ENCODE measurements at places on chromosomes 5 and 9.

DNA sequence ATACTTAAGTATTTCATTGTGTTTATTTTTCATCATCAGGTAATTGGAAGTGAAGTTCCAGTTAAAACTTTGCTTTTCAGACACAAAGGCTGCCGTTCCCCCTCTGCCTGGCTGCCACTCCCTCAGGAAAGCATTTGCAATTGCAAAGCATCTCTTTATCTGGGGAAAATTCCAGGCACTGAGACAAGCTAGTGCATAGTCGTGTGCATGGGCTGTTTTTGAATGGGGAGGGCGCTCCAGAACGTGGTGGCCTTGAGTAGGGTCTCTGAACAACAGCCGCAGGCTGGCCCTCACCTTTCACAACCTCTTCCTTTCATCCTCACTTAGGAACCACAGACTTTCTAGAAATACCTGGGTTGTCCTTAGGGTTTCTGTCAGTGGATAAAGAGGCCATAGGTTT is 285.1 kb upstream of the ADAMTS16 start:
- no peaks in the 10 kb centered on the region for H3K4me1 ChIP-seq
- H3K27me3 ChIP-seq = no peaks in the 10 kb centered on the region
- DNase-seq = no peak
- H3K27ac ChIP-seq = no peak overlapping the region

GRCh38 chr9:8963885-8964284 is 1164.3 kb upstream of the DMAC1 start:
- DNase-seq = no peak
- no peak overlapping the region for H3K4me3 ChIP-seq
- no peaks in the 10 kb centered on the region for H3K4me1 ChIP-seq
- H3K27ac ChIP-seq = no peak overlapping the region
- H3K27me3 ChIP-seq = no peaks in the 10 kb centered on the region

DNA sequence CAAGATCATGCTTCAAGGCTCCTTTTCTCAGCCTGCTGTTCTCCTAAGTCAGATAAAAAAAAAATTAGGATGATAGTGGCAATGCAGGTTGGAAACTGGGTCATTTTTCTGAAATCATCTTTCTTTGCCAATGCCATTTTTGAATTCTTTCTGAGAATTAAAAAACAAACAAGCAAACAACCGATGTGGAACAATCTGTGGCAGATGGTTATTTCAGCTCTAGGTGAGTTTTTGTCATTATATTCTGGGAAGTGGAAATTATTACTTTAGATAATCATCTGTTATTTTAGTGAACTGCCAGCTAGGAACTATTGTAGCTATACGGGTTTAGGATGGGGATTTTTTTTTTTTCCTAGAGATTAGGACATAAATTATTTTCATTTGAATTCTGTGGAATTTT is 129.7 kb downstream of the NTRK2 start:
- no peak overlapping the region for H3K4me3 ChIP-seq
- no peaks in the 10 kb centered on the region for H3K4me1 ChIP-seq
- H3K36me3 ChIP-seq = no peaks in the 10 kb centered on the region
- H3K27me3 ChIP-seq = no peaks in the 10 kb centered on the region

GRCh38 chr5:111227226-111227782 is 3.1 kb downstream of the CAMK4 start:
- H3K4me1 ChIP-seq = no peaks in the 10 kb centered on the region
- no peak for DNase-seq
- no peak overlapping the region for H3K4me3 ChIP-seq
- no peaks in the 10 kb centered on the region for H3K36me3 ChIP-seq
- H3K27me3 ChIP-seq = no peaks in the 10 kb centered on the region
- H3K27ac ChIP-seq = no peak overlapping the region

DNA sequence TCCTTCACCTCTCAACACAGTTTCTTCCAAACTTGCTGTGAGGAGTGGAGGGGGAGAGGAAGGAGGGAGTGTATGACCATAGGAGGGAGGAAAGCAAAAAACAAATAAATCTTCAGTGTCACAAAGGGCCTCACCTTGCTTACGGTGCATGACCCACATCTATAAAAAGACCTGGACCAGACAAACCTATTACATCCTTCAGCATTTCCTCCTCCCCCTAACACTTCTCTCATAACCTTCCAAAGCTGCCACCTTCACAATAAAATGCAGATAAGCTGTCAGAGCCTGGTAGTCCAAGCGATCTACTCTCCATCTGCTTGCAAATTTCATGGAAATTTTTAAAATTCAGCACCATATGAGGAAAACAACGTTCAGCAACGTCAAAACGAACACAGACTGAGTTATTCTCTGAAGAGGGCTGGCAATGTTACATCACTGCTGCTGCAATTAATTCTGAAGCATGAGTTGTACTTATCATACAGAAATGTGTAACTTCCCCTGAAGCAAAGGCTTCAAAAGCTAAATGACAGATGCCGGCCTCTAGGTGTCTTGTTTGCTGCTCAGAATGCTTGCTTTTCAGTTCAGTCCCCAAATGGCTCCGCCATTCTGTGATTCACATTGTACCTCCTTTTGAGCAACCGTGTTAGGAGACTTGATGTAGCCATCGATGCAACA is 62.9 kb downstream of the EFNA5 start:
- H3K27me3 ChIP-seq = no peaks in the 10 kb centered on the region
- H3K36me3 ChIP-seq = no peaks in the 10 kb centered on the region
- no peak overlapping the region for H3K27ac ChIP-seq

DNA sequence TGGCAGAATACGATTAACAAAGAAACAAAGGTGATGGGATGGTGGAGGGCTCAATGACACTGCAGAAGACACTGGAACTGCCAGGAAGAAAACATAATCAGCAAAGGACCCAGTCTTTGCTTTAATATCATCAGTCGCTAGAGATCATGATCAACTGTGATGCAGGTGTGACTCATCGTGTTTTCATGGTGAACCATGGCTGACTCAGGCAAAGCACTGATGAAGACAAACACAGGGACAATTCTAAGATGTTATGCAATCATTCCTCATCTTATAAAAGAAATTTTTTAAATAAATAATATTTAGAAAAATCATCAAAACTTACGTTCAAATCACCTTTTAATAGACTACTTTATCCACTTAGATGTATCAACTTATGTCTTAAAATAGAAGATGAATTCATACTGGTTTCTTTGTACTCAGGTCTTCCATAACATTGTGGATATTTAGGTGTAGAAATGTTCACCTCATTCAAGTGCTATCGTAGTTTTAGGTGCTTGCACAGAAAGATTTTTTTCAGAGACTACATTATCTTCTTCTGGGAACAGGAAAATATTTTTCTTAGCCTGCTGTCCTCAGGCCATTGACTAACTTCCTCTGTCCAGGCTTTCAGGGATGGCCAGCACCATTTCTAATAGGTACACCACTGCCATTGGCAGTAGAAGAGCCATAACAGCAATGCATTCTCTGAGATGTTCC is 673.4 kb upstream of the MEF2C start:
- no peaks in the 10 kb centered on the region for H3K36me3 ChIP-seq
- no peak overlapping the region for H3K27ac ChIP-seq
- H3K4me1 ChIP-seq = no peaks in the 10 kb centered on the region
- H3K27me3 ChIP-seq = no peaks in the 10 kb centered on the region
- no peak for DNase-seq

DNA sequence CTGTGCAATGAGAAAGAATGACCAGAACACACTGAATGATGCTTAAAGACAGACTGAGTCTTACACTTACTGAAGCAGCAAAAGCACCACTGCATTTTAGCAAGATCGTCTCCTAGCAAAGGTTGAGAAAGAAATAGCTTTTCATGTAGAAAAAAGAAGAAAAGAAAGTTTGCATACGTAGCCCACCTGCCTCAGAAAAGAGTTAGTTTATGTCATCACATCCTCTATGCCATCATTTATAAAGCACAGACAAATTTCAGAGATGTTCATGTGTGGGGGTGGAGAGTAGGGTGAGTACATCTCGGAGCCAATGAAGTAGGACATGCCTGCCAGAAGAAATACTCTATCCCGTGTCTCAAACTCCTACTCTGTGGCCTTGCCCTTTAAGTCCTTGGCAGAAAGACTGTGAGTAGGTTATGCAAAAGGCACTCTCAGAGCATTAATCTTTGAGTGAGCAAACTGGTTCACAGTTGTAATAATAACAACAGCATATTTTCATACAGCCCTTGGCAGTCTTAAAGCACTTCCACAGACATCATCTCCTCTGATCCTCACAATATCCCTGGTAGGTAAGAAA is 22.4 kb downstream of the NRG2 start:
- H3K36me3 ChIP-seq = no peaks in the 10 kb centered on the region
- no peak overlapping the region for H3K4me3 ChIP-seq
- H3K27me3 ChIP-seq = no peaks in the 10 kb centered on the region
- H3K4me1 ChIP-seq = peaks cover 9% of the 10 kb centered on the region

GRCh38 chr5:135565725-135566421 is 12.9 kb downstream of the CXCL14 start:
- H3K36me3 ChIP-seq = no peaks in the 10 kb centered on the region
- DNase-seq = peak; percentile 60
- H3K27me3 ChIP-seq = no peaks in the 10 kb centered on the region

DNA sequence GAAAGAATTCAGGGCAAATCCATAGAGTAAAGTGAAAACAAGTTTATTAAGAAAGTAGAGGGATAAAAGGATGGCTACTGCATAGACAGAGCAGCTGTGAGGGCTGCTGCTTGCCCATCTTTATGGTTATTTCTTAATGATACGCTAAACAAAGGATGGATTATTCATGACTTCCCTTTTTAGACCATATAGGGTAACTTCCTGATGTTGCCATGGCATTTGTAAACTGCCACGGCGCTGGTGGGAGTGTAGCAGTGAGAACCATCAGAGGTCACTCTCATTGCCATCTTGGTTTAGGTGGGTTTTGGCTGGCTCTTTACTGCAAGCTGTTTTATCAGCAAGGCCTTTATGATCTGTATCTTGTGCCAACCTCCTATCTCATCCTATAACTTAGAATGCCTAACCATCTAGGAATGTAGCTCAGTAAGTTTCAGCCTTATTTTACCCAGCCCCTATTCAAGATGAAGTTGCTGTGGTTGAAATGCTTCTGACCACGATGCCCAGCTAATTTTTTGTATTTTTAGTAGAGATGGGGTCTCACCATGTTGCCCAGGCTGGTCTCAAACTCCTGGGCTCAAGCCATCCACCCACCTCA is 42.1 kb downstream of the RFK start:
- no peaks in the 10 kb centered on the region for H3K27me3 ChIP-seq
- no peaks in the 10 kb centered on the region for H3K36me3 ChIP-seq
- no peak overlapping the region for H3K4me3 ChIP-seq
- H3K27ac ChIP-seq = no peak overlapping the region
- H3K4me1 ChIP-seq = no peaks in the 10 kb centered on the region
- no peak for DNase-seq

GRCh38 chr9:111962021-111962420 is 65.4 kb downstream of the UGCG start:
- no peak for DNase-seq
- H3K36me3 ChIP-seq = no peaks in the 10 kb centered on the region
- H3K4me1 ChIP-seq = no peaks in the 10 kb centered on the region
- no peak overlapping the region for H3K4me3 ChIP-seq

- no peaks in the 10 kb centered on the region for H3K4me1 ChIP-seq
- DNase-seq = no peak
Measured at GRCh38 chr5:180299526-180299925, 7.6 kb upstream of the MAPK9 start.

GRCh38 chr5:139575751-139576150 is 14.6 kb downstream of the UBE2D2 start:
- no peaks in the 10 kb centered on the region for H3K36me3 ChIP-seq
- DNase-seq = no peak
- H3K27ac ChIP-seq = no peak overlapping the region
- H3K4me1 ChIP-seq = peaks cover 86% of the 10 kb centered on the region
- H3K4me3 ChIP-seq = no peak overlapping the region

DNA sequence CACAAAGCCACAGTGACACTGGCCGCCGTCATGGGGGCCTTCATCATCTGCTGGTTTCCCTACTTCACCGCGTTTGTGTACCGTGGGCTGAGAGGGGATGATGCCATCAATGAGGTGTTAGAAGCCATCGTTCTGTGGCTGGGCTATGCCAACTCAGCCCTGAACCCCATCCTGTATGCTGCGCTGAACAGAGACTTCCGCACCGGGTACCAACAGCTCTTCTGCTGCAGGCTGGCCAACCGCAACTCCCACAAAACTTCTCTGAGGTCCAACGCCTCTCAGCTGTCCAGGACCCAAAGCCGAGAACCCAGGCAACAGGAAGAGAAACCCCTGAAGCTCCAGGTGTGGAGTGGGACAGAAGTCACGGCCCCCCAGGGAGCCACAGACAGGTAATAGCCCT is 26.1 kb downstream of the HRH2 start:
- no peak for DNase-seq
- H3K36me3 ChIP-seq = no peaks in the 10 kb centered on the region

DNA sequence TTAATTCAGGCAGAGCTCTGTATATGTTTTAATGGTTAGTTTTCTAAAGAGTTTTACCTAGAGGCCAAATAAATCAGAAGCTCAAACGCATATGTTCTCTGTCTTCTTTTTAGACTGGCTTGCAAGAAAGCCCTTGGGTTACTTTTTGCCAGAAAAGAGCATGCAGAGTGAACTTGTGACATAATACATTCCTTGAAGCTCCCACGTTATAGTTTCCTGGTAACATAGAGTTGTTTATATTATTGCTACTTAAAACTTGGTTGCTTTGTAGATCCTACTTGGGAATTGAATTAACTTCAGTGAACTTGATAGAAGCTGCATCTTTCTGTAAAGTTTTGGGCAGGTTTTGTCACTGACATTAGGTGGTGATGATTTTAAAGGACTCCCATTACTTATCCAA is 102.9 kb downstream of the C9orf152 start:
- no peak overlapping the region for H3K27ac ChIP-seq
- no peak overlapping the region for H3K4me3 ChIP-seq
- H3K4me1 ChIP-seq = peaks cover 12% of the 10 kb centered on the region
- H3K27me3 ChIP-seq = no peaks in the 10 kb centered on the region
- no peak for DNase-seq
- H3K36me3 ChIP-seq = no peaks in the 10 kb centered on the region

- peak overlapping the region; percentile 27 for H3K27ac ChIP-seq
- H3K36me3 ChIP-seq = no peaks in the 10 kb centered on the region
- H3K4me3 ChIP-seq = no peak overlapping the region
- no peaks in the 10 kb centered on the region for H3K4me1 ChIP-seq
- no peak for DNase-seq
- H3K27me3 ChIP-seq = no peaks in the 10 kb centered on the region
Measured at GRCh38 chr5:158976035-158976434, 123.7 kb downstream of the EBF1 start.

GRCh38 chr5:127006744-127007143 is 23.6 kb downstream of the MARCHF3 start:
- H3K36me3 ChIP-seq = no peaks in the 10 kb centered on the region
- no peaks in the 10 kb centered on the region for H3K27me3 ChIP-seq
- no peak overlapping the region for H3K4me3 ChIP-seq
- H3K4me1 ChIP-seq = peaks cover 18% of the 10 kb centered on the region
- no peak for DNase-seq
- H3K27ac ChIP-seq = no peak overlapping the region

DNA sequence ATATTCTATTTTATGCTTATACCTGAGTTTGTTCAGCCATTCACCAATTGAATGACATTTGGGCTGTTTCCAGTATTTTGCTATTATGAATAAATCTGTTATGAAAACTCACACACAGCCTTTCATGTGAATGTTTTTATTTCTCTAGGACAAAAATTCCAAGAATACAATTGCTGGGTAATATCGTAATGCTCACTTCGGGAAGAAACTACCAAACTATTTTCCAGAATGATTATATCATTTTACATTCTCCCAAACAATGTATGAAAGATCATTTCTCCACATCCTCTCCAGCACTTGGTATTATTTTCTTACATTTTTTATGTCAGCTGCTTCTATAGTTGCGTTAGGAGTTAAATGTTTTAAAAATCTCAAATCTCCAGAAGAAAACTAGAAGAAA is 58.3 kb upstream of the LHFPL2 start:
- DNase-seq = no peak
- no peak overlapping the region for H3K27ac ChIP-seq
- H3K4me3 ChIP-seq = no peak overlapping the region
- H3K4me1 ChIP-seq = no peaks in the 10 kb centered on the region

All from tibial nerve (tissue), 4 donors.